ENCODE measurements at places on chromosomes 7 and 10.

GRCh38 chr7:95368235-95368634 lies 27.9 kb downstream of the PON3 start:
- no peak for DNase-seq

- DNase-seq, result no peak
Observed at GRCh38 chr7:125149151-125149550, 219.5 kb upstream of the POT1 start.

GRCh38 chr7:69956541-69956940 lies 358.3 kb downstream of the AUTS2 start:
- DNase-seq, result no peak

DNA sequence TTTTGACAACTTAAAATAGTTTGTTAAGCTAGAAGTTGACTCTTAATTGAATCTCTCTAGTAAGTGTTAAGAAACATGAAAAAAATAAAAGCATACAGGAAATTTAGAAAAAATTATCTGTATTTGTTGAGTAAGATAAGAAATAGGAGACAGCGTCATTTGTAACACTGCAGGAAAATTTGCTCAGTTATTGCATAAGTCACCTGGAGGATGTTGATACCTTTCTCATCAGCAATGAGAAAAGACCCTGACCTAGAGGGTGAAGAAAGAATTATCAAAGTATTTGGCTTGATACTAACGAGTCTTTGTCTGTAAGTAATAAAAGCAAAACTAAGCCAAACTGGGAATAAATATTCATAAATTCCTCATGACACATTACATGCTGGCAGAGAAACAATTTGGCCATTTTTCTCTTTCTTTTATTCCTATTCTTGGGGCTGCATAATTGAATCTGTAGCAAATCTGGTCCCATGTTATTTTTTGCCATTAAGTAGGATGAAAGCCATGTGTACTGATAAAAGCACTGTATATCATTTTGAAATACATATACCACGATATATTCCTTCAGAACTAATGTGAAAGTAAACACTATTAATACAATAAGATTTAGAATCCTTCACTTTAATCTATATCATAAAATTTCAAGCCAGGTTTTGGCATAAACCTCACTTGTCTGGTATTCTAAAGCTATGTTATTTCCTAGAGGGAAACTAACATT lies 362.8 kb downstream of the THSD7A start:
- DNase-seq, result no peak

DNA sequence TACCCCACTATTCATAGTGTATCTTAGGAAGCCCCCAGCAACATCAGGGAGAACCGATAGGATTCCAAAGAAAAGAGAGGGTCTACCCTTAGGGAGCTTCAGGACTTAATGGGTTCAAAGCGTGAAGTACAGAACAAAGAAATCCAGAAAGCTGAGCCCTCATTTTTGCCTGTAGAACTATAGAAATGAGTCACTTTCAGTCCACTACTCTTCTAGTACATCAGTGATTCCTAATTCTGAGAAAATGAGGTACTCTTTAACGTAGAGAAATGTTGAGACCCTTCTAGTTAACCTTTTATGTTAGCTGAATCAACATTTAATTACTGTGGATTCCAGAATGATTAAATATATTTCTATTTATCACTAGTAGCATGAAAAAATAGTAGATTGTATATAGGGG lies 1.8 kb downstream of the TDRD1 start:
- no peak for DNase-seq

- no peak for DNase-seq
Observed at GRCh38 chr10:19933772-19934171, 117.5 kb downstream of the PLXDC2 start.

- no peak for DNase-seq
Observed at GRCh38 chr10:15784662-15785300, 65.1 kb upstream of the ITGA8 start.

DNA sequence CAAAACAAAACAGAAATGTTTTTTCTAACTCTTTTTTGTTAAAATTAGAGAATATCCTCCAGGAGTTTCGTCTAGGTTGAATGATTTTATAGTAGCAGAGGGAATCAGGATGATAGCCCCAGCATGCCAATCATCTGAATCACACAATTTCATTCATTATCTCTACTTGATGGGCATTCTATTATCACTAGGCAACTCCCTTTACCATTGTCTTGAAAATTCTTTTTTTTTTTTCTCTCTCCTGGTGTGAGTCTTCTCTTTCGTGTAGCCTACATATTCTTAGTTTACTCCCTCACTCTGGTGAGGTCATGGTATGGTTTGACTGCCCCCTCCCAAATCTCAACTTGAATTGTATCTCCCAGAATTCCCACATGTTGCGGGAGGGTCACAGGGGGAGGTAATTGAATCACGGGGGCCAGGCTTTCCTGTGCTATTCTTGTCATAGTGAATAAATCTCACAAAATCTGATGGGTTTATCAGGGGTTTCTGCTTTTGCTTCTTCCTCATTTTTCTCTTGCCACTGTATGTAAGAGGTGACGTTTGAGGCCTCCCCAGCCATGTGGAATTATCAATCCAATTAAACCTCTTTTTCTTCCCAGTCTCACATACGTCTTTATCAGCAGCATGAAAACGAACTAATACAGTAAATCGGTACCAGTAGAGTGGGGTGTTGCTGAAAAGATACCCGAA lies 105.0 kb downstream of the OTUD1 start:
- no peak for DNase-seq

DNA sequence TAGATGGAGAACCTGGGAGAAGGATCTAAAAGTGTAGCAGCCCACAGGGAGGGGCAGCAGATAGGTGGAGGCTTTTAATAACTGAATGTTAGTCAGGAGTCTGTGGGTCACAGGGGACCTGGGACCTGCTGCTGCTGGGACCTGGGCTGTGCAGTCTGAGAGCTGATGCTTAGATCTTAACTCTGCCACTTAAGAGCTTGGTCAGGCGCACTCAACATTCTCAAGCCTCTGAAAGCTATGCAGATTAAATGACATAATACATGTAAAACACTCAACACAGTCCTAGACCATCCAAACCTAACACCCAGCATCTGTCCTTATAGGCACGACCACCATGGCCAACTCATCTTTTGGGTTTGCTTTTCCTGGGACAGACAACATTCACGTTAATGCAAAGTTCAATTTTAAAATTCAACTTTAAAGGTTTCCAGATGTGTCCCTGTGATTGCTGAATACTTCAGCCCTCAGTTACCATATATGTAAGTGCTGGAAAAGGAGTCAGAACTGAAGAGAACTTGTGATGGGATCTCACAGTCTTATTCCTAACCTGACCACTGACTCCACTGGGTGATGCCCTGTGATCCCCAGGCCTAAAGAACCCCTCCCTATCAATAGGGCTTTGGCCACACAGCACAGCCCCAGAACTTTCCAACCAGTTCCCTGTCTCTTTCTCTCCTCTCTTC lies 321.0 kb downstream of the PLXNA4 start:
- DNase-seq, result no peak

- DNase-seq, result no peak
Observed at GRCh38 chr7:7861211-7861633, 107.4 kb upstream of the GLCCI1 start.

DNA sequence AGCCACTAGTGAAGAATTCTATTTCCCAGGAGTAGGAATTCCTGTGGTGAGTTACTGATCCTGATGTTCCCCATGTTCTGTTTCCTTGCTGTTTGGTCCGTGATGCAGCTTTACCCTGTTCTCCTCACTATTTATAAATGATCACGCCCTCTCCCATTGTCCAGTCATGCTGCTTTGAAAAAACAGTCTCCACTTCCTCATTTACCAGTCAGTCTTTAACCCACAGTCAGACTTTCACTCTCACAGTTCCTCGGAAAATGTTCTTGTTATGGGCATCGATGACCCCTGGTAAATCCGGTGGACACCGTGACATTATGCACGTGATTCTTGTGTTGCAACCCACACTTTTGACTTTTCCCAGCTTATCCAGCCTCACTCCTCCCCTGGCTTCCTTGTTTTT lies 14.4 kb downstream of the SCIN start:
- DNase-seq, result no peak

DNA sequence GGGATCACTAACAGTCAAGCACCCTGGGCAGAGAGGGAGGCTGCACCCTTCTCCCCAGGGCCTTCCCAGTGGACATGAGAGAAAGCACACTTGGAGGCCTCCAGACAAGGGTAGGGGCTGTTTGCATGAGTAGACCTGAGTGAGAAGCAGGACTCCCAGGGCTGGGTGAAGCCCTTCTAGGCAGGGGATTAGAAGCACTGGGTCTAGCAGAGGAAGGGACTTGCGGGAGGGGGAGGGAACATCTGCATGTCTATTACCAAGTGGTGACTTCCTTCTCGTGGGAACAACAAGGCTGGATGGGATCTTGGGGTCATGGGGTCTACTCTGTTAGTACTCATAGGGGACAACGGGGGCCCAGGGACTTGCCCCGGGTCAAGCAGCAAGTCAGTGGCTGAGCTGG lies 67.8 kb downstream of the EMX2 start:
- no peak for DNase-seq

DNA sequence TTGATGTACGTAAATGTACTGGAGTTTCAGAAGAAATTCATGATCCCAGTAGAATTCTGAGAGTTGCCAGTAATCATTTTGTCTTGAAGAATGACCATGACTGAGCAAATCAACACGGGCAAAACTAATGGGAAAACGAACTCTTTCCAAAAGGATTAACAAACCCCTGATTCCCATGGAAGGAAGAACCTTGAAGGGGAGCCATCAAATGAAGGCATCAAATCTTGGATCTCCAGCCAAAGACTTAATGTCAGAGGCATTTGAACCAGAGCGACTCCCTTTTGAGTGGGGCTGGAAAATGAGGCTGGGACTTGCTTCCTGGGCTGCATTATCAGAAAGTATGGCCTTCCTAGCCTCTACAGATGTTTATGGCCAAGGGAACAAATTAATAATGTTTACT lies 364.4 kb upstream of the PRKCQ start:
- no peak for DNase-seq

DNA sequence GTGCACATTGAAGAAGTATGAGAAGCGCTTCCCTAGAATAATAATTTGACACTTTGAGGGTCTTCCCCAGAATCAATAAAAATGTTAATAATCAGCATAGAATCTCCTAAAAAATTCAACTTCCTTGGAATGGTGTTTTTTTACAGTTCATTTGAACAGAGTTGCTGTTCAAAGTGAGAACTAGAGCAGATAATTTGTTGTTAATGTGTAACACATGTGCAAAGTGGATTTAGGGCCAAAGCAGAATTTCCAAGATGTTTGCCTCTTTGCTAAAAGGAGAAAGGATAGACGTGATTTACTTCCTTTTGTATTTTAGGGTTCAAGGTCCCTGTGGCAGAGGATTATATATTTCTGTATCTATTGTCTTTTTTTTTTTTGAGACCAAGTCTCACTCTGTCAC lies 73.8 kb downstream of the ZNF277 start:
- no peak for DNase-seq

GRCh38 chr7:88042157-88042556 lies 108.1 kb downstream of the ADAM22 start:
- DNase-seq, result peak; percentile 36

DNA sequence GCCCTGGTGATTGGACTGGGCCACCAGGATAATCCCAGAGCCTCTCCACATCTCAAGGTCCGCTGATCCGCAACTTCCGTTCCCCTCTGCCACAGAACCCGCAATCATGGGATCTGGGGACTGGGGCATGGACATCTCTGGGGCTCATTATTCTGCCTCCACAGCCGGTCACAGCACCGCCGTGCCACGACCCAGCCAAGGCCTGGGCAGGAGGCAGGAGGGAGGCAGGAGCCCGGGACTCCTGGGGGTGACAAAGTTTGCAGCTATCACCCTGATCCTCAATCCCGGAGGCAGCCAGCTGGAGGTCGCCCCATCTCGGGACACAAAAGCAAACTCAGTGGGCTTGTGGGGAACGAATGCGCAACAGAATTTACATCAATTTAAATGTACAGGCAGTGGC lies 42.9 kb upstream of the TNRC18 start:
- no peak for DNase-seq

DNA sequence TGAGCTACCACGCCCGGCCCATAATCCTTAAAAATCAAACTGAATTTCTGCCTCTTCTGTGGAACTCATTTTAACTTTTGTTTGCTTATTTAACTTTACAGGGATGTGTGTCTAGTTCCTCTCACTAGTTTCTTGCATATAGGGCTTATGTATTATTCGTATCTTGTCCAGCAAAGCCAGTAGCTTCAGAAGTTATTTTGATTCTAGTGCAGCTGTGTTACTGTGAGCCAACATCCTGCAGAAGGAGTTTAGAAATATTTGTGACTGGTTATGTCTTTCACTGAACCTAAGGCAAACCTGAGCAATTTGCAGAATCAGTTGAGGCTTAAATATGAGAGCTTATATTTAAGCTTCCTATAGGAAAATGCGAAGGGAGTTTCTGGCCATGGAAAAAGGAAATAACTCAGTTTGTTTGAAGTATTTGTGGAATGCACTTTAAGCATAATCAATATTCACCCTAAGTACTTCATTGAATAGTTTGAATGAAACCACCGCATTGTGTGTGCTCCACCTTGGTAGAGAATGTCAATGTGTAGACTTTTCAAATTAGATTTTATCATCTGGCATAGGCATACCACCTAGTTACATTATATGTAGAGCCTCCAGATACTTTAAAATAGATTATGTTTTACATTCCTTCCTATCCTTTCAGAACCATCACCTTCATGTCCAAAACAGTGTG lies 90.8 kb downstream of the MCU start:
- DNase-seq, result no peak

- DNase-seq, result no peak
Observed at GRCh38 chr7:77466450-77466849, 50.3 kb upstream of the GSAP start.

All from MM.1S (cell line).